ENCODE measurements at places on chromosomes 4 and X. TPM values are rescaled to one million over a fixed set of nuclear protein-coding genes. Genes with fewer than 3 reads are reported as not detected.

- H3K4me3 ChIP-seq = no peak overlapping the region
- no peak for DNase-seq
- H3K27ac ChIP-seq = no peak overlapping the region
- peaks cover 6% of the 10 kb centered on the region for H3K27me3 ChIP-seq
- no peaks in the 10 kb centered on the region for H3K4me1 ChIP-seq
- no peaks in the 10 kb centered on the region for H3K36me3 ChIP-seq
Measured at GRCh38 chrX:15873566-15873965, 19.0 kb upstream of the AP1S2 start.

- DNase-seq = no peak
- H3K36me3 ChIP-seq = no peaks in the 10 kb centered on the region
- H3K4me3 ChIP-seq = no peak overlapping the region
- H3K27ac ChIP-seq = no peak overlapping the region
Measured at GRCh38 chr4:14334166-14334565, 668.1 kb upstream of the CPEB2 start.

- no peak overlapping the region for H3K27ac ChIP-seq
- no peak overlapping the region for H3K4me3 ChIP-seq
- no peak for DNase-seq
Measured at GRCh38 chr4:168837922-168838321, 172.1 kb downstream of the CBR4 start.

CFAP99 gene
- not detected for total RNA-seq

- H3K4me1 ChIP-seq = no peaks in the 10 kb centered on the region
- no peak for DNase-seq
- H3K27me3 ChIP-seq = no peaks in the 10 kb centered on the region
- peaks cover 26% of the 10 kb centered on the region for H3K36me3 ChIP-seq
Measured at GRCh38 chr4:88021824-88022223, 14.4 kb downstream of the PKD2 start.

- H3K4me3 ChIP-seq = no peak overlapping the region
- no peak for DNase-seq
- H3K4me1 ChIP-seq = no peaks in the 10 kb centered on the region
- no peak overlapping the region for H3K27ac ChIP-seq
- no peaks in the 10 kb centered on the region for H3K36me3 ChIP-seq
Measured at GRCh38 chrX:31715675-31716074, 643.8 kb upstream of the FTHL17 start.

- no peak overlapping the region for H3K4me3 ChIP-seq
- DNase-seq = no peak
- H3K27me3 ChIP-seq = no peaks in the 10 kb centered on the region
- H3K36me3 ChIP-seq = no peaks in the 10 kb centered on the region
- H3K27ac ChIP-seq = no peak overlapping the region
Measured at GRCh38 chr4:96637971-96638412, 798.1 kb downstream of the PDHA2 start.

DNA sequence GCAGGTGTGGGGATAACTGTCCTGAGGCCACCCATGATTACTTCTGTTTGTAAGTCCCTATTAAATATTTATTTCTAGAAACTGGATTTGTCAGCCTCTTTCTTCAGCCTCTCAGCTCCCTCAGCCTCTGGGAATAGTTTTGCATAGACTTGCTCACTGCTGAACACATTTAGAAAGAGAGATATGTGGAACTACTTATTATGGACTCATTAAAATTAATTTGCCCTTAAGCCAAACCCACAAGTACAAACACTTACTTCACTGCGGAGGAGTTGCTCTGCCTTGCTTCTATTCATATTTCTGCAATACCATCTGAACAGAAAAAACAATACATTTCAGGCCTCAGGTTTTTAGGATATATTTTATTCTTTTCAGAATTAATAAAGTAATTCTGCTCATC lies 22.4 kb upstream of the TXK start:
- H3K27me3 ChIP-seq = no peaks in the 10 kb centered on the region
- H3K4me1 ChIP-seq = no peaks in the 10 kb centered on the region
- H3K4me3 ChIP-seq = no peak overlapping the region
- peaks cover 51% of the 10 kb centered on the region for H3K36me3 ChIP-seq
- no peak overlapping the region for H3K27ac ChIP-seq

CHM gene
- total RNA-seq = 19.3 TPM

All from activated CD8-positive, alpha-beta memory T cell treated with anti-CD3 and anti-CD28 coated beads, Interleukin-2, amount 10 ng/mL, durations not matched to agents 7 days and 5 days (primary cell).